ENCODE measurements at places on chromosomes 16 and 17. TPM values are rescaled to one million over a fixed set of nuclear protein-coding genes. Genes with fewer than 3 reads are reported as not detected.

GRCh38 chr16:1044460-1045309, 27.9 kb upstream of the SSTR5 start:
- no peak overlapping the region for H3K27ac ChIP-seq
- no peaks in the 10 kb centered on the region for H3K27me3 ChIP-seq
- H3K36me3 ChIP-seq = no peaks in the 10 kb centered on the region
- no peak for DNase-seq
- H3K4me1 ChIP-seq = no peaks in the 10 kb centered on the region
- H3K4me3 ChIP-seq = no peak overlapping the region

DNA sequence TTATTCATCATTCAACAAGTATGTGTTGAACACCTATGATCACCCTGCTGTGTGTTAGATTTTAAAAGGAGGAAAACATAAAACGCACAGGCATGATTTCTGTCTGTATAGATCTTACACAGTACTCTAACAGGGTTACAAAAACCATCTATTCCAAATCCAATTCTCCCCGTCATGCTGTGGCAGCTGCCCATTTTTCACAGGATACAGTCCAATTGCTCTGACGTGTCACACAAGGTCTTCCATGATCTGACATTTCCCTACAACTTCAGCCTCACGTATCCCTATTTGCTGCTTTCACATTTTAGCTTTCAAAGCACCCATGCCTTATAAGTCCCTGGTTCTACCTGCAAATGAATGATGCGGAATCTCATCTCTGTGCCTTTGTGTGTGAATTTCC, 67.0 kb upstream of the CNTNAP4 start:
- no peak for DNase-seq
- H3K4me3 ChIP-seq = no peak overlapping the region
- no peak overlapping the region for H3K27ac ChIP-seq

- peaks cover 30% of the 10 kb centered on the region for H3K27me3 ChIP-seq
- peak overlapping the region; percentile 24 for H3K27ac ChIP-seq
- no peak for DNase-seq
- peaks cover 3% of the 10 kb centered on the region for H3K4me1 ChIP-seq
- H3K36me3 ChIP-seq = peaks cover 2% of the 10 kb centered on the region
- no peak overlapping the region for H3K4me3 ChIP-seq
These were observed 414.5 kb downstream of the SOX9 start for GRCh38 chr17:72535346-72535745.

- H3K36me3 ChIP-seq = peaks cover 2% of the 10 kb centered on the region
- H3K4me3 ChIP-seq = no peak overlapping the region
- peaks cover 10% of the 10 kb centered on the region for H3K27me3 ChIP-seq
- no peak for DNase-seq
- no peak overlapping the region for H3K27ac ChIP-seq
These were observed 156.6 kb upstream of the SDK2 start for GRCh38 chr17:73800893-73801292.

- H3K4me3 ChIP-seq = peak overlapping the region; percentile 97
- H3K4me1 ChIP-seq = peaks cover 15% of the 10 kb centered on the region
- H3K27me3 ChIP-seq = no peaks in the 10 kb centered on the region
- no peak for DNase-seq
- peak overlapping the region; percentile 67 for H3K27ac ChIP-seq
These were observed 605 bp upstream of the ABAT start for GRCh38 chr16:8673611-8674412.

- H3K4me3 ChIP-seq = peak overlapping the region; percentile 47
- H3K27ac ChIP-seq = peak overlapping the region; percentile 83
- peaks cover 32% of the 10 kb centered on the region for H3K4me1 ChIP-seq
- no peaks in the 10 kb centered on the region for H3K36me3 ChIP-seq
- H3K27me3 ChIP-seq = no peaks in the 10 kb centered on the region
These were observed 9.3 kb downstream of the YWHAE start for GRCh38 chr17:1390432-1391367.

DNA sequence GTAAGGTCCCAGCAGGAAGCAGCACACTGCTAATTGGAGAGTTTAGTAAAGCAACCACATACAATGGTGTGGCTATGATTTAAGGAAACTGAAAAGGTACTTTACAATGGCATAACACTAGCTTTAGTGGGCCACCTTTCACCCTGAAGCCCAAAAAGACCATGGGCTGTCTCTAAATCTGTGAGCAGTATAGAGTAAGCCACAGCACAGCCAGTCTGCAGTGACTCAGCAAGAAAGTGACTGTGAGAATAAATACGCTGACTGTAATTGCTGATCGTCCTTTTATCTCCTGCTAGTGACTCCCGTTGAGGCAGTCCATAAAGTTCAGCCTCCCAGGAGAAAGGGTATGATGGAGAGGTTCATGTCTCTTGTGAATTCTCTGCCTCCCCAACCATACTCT, 679.8 kb upstream of the KIF2B start:
- H3K4me1 ChIP-seq = no peaks in the 10 kb centered on the region
- no peaks in the 10 kb centered on the region for H3K36me3 ChIP-seq
- H3K27ac ChIP-seq = no peak overlapping the region
- no peak overlapping the region for H3K4me3 ChIP-seq
- no peak for DNase-seq

GRCh38 chr17:35486920-35487732, 38.6 kb upstream of the SLFN13 start:
- H3K4me1 ChIP-seq = peaks cover 49% of the 10 kb centered on the region
- peak; percentile 53 for DNase-seq
- H3K36me3 ChIP-seq = peaks cover 7% of the 10 kb centered on the region

GRCh38 chr16:50709061-50709684, 15.8 kb downstream of the NOD2 start:
- DNase-seq = no peak
- H3K36me3 ChIP-seq = peaks cover 7% of the 10 kb centered on the region
- peak overlapping the region; percentile 60 for H3K4me3 ChIP-seq
- peaks cover 30% of the 10 kb centered on the region for H3K4me1 ChIP-seq
- H3K27ac ChIP-seq = peak overlapping the region; percentile 96
- no peaks in the 10 kb centered on the region for H3K27me3 ChIP-seq

GRCh38 chr17:4822835-4823234, 10.3 kb upstream of the MINK1 start:
- DNase-seq = no peak
- H3K36me3 ChIP-seq = peaks cover 3% of the 10 kb centered on the region
- no peaks in the 10 kb centered on the region for H3K4me1 ChIP-seq
- no peak overlapping the region for H3K27ac ChIP-seq
- H3K4me3 ChIP-seq = no peak overlapping the region

DNA sequence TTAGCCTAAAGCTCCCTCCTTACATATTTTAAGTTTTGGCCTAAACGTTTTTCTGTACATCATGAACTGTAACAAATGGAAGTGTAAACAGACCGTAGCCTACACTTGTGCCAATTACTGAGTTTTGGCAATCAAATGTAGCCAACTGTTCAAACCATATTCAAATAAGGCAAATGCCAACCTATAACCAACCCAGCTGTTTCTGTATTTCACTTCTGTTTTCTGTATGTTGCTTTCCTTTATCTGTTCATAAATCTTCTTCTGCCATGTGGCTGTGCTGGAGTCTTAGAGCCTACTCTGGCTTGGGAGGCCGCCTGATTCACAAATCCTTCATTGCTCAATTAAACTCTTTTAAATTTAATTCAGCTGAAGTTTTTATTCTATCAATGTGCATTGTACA, 6.9 kb upstream of the C16orf78 start:
- H3K27me3 ChIP-seq = no peaks in the 10 kb centered on the region
- H3K4me3 ChIP-seq = peak overlapping the region; percentile 45
- no peak for DNase-seq

GRCh38 chr17:83057793-83058265, 21.6 kb upstream of the METRNL start:
- no peaks in the 10 kb centered on the region for H3K27me3 ChIP-seq
- no peak overlapping the region for H3K27ac ChIP-seq
- no peak for DNase-seq
- H3K4me3 ChIP-seq = no peak overlapping the region

GRN gene
- 47.7 TPM for total RNA-seq

ZG16 gene
- total RNA-seq = not detected

KRT40 gene
- not detected for total RNA-seq

MT4 gene
- not detected for total RNA-seq

NPLOC4 gene
- total RNA-seq = 76.0 TPM

Data from T-helper 17 cell (primary cell).